Breast epithelium (tissue), 4 donors: ENCODE measurements at places on chromosomes 5 and 9. TPM values are rescaled to one million over a fixed set of nuclear protein-coding genes. Genes with fewer than 3 reads are reported as not detected.

DNA sequence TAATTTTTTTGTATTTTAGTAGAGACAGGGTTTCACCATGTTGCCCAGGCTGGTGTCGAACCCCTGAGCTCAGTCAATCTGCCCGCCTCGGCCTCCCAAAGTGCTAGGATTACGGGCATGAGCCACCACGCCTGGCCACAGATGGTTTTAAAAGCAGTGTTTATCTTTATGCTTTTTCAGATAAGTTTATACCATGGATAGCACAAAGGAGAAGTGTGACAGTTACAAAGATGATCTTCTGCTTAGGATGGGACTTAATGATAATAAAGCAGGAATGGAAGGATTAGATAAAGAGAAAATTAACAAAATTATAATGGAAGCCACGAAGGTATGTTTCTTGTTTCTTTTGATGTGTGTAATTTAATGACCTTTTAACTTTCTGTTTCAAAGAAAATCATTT, 35.1 kb downstream of the POLK start:
- no peak overlapping the region for H3K4me3 ChIP-seq
- H3K27ac ChIP-seq, result no peak overlapping the region
- no peaks in the 10 kb centered on the region for H3K36me3 ChIP-seq
- H3K4me1 ChIP-seq, result no peaks in the 10 kb centered on the region

GRCh38 chr5:173855162-173855994, 32.8 kb upstream of the CPEB4 start:
- DNase-seq, result no peak
- H3K4me3 ChIP-seq, result no peak overlapping the region
- H3K27ac ChIP-seq, result no peak overlapping the region
- no peaks in the 10 kb centered on the region for H3K36me3 ChIP-seq
- H3K27me3 ChIP-seq, result no peaks in the 10 kb centered on the region

- H3K27ac ChIP-seq, result no peak overlapping the region
- no peak overlapping the region for H3K4me3 ChIP-seq
- no peaks in the 10 kb centered on the region for H3K27me3 ChIP-seq
- no peaks in the 10 kb centered on the region for H3K4me1 ChIP-seq
These were observed 44.0 kb upstream of the MAP1B start for GRCh38 chr5:72063219-72063819.

- no peak overlapping the region for H3K4me3 ChIP-seq
- H3K36me3 ChIP-seq, result no peaks in the 10 kb centered on the region
- no peak for DNase-seq
- H3K4me1 ChIP-seq, result no peaks in the 10 kb centered on the region
- no peak overlapping the region for H3K27ac ChIP-seq
These were observed 3.8 kb downstream of the BARHL1 start for GRCh38 chr9:132585954-132586829.

GRCh38 chr5:146751781-146752401, 126.7 kb downstream of the PPP2R2B start:
- no peak overlapping the region for H3K27ac ChIP-seq
- no peaks in the 10 kb centered on the region for H3K27me3 ChIP-seq
- no peaks in the 10 kb centered on the region for H3K4me1 ChIP-seq
- no peak for DNase-seq

DNA sequence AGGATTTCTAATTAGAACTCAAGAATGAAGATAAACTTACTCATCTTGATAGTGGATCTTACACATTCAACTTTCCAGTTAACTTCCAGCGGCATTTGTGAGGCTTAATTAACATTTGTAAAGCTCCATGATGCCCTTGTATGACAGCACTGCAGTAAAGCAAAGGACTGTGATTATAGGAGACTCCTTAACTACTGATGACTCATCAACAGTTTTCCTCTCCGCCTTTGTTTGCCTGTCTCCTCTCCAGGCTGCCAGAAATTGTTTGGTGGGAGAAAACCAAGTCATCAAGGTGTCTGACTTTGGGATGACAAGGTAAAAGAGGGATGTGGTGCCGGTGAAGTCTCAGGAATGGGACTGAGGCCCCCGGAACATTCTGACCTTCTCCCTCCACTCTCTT, 20.4 kb upstream of the CYFIP2 start:
- H3K36me3 ChIP-seq, result no peaks in the 10 kb centered on the region
- DNase-seq, result no peak
- no peaks in the 10 kb centered on the region for H3K27me3 ChIP-seq
- no peak overlapping the region for H3K4me3 ChIP-seq

DNA sequence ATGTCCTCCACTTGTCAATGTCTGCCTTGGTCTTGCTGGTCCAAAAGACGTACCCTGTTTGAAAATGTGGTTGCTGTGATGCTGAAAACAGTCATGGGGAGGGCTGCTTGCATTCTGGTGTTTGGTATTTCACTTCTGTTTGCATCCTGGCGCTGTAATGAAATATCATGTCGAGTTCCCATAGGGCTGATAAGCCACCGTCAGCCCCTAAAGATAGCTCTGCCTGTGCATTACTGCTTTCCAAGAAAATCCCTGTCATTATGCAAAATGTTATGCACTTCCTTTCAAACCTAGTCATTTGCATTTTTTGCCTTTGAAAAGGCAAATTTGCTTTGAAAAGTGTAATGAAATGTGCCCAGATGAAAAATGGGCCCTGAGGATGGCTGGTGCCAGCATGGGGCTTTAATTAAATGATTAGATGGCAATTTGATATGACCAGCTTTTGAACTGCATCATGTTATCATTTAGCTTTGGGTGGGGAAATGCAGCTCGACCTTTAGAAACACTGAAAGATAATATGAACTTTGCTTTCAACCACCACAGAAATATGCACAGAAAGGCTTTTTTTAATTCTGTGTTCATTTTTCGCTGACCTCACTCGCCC, 374.4 kb upstream of the SGCD start:
- no peak overlapping the region for H3K4me3 ChIP-seq
- H3K27ac ChIP-seq, result no peak overlapping the region
- no peaks in the 10 kb centered on the region for H3K27me3 ChIP-seq
- no peaks in the 10 kb centered on the region for H3K4me1 ChIP-seq

DNA sequence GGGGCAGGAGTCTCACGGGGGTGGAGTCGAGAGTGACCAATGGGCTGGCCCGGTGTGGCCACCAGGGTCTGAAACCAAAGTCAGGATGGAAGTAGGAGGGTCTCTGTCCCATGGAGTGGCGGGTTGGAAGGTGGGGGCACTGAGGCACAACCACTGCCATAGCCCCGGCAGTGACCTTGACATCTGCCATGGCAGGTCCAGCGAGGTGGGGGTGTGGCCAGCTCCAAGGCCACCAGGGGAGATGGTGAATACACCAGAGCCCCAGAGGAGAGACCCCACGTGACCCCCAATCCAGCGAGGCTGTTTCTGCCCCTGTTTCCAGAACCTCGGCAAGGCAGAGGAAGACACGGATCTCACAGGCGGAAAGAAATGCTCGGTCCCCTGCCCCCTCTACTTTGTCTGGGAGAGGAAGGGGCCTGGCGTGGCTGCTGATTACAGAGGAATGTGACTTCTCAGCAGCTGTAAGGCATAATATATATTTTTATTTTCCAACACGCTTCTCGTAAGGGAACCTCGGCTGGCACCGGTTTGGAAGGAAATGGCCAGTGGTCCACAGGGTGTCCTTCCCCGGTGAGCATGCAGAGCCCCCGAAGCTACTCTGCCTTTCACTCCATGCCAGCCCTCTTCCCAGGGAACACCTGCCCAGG, 105.7 kb upstream of the SARDH start:
- DNase-seq, result no peak
- H3K4me3 ChIP-seq, result no peak overlapping the region

DNA sequence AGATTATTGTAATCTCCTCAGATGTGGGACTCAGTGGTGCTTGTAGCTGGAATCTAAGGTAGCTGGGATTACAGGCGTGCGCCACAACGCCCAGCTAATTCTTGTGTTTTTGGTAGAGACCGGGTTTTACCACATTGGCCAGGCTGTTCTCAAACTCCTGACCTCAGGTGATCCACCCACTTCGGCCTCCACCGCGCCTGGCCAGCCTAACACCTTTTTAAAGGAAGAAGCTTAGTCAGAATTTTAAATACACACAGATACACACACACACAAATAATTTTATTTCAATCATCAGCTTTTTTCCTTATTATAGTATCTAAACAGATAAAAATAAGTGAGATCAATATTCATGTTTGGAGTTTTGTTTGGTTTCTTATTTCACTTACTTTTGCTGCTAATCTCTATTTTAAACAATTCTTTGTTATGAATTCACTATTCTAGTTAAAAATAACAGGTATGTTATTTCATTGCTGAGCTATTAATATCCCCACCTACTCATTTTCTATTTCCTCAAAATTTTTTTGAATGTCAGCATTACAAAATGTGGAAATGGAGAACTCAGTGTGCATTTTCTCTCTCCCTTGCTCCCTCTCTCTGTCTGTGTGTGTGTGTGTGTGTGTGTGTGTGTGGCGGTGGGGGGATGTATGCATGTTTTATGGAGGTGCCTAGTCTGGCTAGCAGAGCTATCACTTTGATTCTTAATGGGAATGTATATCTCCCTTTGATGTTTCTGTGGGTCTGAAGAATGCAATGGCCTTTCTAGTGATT, 960.6 kb upstream of the DMAC1 start:
- H3K27me3 ChIP-seq, result no peaks in the 10 kb centered on the region
- H3K4me1 ChIP-seq, result no peaks in the 10 kb centered on the region
- H3K4me3 ChIP-seq, result no peak overlapping the region
- H3K27ac ChIP-seq, result no peak overlapping the region

DNA sequence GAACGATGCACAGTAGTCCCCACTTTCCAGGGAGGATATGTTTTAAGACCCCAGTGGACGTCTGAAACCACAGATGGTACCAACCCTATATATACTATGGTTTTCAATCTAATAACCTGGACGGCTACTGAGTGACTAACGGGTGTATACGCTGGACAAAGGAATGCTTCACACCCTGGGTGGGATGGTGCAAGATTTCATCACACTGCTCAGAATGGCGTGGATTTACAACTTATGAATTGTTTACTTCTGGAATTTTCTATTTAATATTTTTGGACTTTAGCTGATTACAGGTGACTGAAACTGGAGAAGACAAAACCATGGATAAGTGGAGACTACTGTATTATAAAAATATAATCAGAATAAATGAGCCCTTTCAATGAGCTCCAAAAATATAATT, 147.6 kb upstream of the TRIM32 start:
- H3K36me3 ChIP-seq, result no peaks in the 10 kb centered on the region
- no peak overlapping the region for H3K4me3 ChIP-seq
- H3K27ac ChIP-seq, result no peak overlapping the region
- DNase-seq, result no peak

GRCh38 chr9:3879726-3880505, 354.1 kb upstream of the RFX3 start:
- DNase-seq, result peak; percentile 21
- H3K36me3 ChIP-seq, result no peaks in the 10 kb centered on the region
- no peak overlapping the region for H3K4me3 ChIP-seq
- H3K4me1 ChIP-seq, result no peaks in the 10 kb centered on the region

- H3K4me1 ChIP-seq, result no peaks in the 10 kb centered on the region
- H3K27me3 ChIP-seq, result no peaks in the 10 kb centered on the region
- no peak overlapping the region for H3K4me3 ChIP-seq
These were observed 38.4 kb upstream of the ASS1 start for GRCh38 chr9:130406278-130406895.

GRCh38 chr5:150179019-150179620, 10.7 kb upstream of the SLC6A7 start:
- H3K27ac ChIP-seq, result no peak overlapping the region
- H3K36me3 ChIP-seq, result no peaks in the 10 kb centered on the region
- H3K27me3 ChIP-seq, result no peaks in the 10 kb centered on the region
- no peaks in the 10 kb centered on the region for H3K4me1 ChIP-seq
- no peak overlapping the region for H3K4me3 ChIP-seq

DNA sequence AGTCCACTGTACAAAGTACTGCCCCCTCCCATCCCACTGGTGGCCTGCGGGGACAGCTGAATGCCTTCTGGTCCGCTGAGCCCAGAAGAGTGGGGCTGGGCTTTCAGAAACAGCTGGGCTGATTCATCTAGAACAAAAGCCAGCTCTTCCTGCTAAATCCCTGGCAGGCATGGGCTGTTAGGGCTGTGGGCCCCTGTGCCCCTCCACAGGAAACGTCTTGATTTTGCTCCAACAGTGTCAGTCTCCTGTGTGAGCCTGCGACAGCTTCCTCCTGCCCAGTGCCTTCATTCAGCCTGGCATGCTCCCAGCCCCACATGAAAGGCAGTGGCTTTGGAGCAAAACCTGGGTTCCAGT, 6.9 kb upstream of the GSN start:
- no peaks in the 10 kb centered on the region for H3K36me3 ChIP-seq
- no peak for DNase-seq
- H3K27ac ChIP-seq, result peak overlapping the region; percentile 66
- H3K27me3 ChIP-seq, result no peaks in the 10 kb centered on the region

GRCh38 chr9:116154976-116155697, 1.5 kb downstream of the PAPPA start:
- no peaks in the 10 kb centered on the region for H3K36me3 ChIP-seq
- peak overlapping the region; percentile 73 for H3K27ac ChIP-seq
- no peaks in the 10 kb centered on the region for H3K27me3 ChIP-seq
- no peaks in the 10 kb centered on the region for H3K4me1 ChIP-seq
- no peak for DNase-seq

GRCh38 chr9:91359734-91360470, 1.8 kb downstream of the AUH start:
- H3K27me3 ChIP-seq, result no peaks in the 10 kb centered on the region
- no peaks in the 10 kb centered on the region for H3K36me3 ChIP-seq
- H3K4me3 ChIP-seq, result peak overlapping the region; percentile 87
- H3K27ac ChIP-seq, result no peak overlapping the region

GRCh38 chr9:73089304-73089985, 62.2 kb upstream of the ANXA1 start:
- no peak for DNase-seq
- H3K4me3 ChIP-seq, result no peak overlapping the region
- no peaks in the 10 kb centered on the region for H3K27me3 ChIP-seq
- no peaks in the 10 kb centered on the region for H3K4me1 ChIP-seq
- no peaks in the 10 kb centered on the region for H3K36me3 ChIP-seq

GRCh38 chr9:3847377-3847776, 321.6 kb upstream of the RFX3 start:
- no peaks in the 10 kb centered on the region for H3K4me1 ChIP-seq
- no peak overlapping the region for H3K27ac ChIP-seq
- no peak overlapping the region for H3K4me3 ChIP-seq
- H3K27me3 ChIP-seq, result no peaks in the 10 kb centered on the region
- DNase-seq, result no peak

Gene LEAP2
- total RNA-seq, result 4.1 TPM

Gene MEGF9
- 30.3 TPM for total RNA-seq

Gene ASTN2
- total RNA-seq, result 9.8 TPM

Gene TMEM203
- total RNA-seq, result 26.6 TPM

Gene ANKRD31
- total RNA-seq, result 0.66 TPM

Gene SLC25A2
- 0.64 TPM for total RNA-seq

Gene DOCK2
- total RNA-seq, result 13.4 TPM

Gene EGFLAM
- 30.5 TPM for total RNA-seq
